ENCODE measurements at places on chromosomes 6 and 20.

- DNase-seq = no peak
These were observed 9.7 kb upstream of the SLCO4A1 start for GRCh38 chr20:62632575-62633090.

DNA sequence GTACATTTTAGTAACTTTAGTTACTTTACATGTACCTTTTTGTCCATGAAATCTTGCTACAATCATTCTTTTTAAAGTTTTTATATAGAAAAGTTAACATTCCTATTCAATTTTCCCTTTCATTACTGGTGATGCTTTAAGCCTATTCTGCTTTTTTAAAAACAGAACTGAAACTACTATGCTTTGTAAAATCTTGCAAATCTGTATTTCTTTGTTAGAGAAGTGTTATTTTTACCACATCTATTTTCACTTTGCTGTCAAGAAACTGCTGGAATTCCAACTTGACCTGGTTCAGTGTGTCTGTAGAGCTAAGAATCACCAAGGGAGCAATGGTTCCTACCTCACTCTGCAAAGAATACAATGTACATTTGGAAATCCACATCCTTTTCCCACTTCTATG is 21.8 kb upstream of the SAMD5 start:
- no peak for DNase-seq

- DNase-seq = no peak
These were observed 556 bp upstream of the YWHAB start for GRCh38 chr20:44884907-44885391.

DNA sequence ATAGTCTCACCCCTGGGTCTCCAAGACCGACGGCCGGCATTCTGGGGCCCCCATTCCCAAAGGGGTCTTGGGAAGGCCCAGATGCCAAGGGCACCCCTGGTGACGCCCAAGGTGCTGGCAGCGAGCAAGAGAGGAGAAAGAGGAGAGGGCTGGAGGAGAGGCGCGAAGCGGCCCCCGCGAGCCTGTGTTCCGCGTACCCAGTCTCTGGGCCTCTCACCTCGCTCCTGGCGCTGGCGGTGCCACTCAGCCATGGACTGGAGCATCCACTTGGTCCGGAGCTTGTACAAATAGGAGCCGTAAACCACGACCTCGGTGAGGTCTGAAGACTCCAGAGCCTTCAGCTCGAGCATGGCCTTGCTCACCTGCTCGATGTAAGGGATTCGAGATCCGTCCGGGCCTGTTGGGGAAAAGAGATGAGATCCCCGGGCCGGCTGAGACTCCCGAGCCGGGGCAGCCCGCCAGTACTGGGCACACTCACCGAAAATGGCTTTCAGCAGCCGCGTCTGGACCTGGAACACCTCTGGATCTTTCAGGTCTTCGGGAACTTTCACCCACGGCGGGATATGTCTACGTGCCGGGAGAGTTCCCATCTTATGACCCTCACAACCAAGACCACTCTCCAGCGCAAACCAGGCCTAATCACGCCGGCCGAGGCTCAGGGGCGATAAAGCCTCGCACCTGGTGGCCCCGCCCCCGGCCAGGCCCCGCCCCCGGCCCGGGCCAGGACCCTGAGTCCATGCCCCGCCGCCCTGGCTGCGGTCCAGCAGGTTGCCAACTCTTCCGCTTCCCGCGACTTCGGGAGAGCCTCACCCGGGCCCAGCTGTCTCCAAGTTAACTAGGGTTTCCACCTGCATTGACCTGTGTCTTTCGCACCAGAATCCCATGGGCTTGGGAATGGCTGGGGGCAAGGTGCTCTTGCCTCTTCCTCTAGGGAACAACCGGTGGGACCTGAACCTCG is at the start of gene DPPA5:
Gene DPPA5, minus strand, starts transcription at position 641 of the 958 bp plus-strand sequence. Its CDS starts 51 bp downstream, at position 590.
- DNase-seq = no peak

DNA sequence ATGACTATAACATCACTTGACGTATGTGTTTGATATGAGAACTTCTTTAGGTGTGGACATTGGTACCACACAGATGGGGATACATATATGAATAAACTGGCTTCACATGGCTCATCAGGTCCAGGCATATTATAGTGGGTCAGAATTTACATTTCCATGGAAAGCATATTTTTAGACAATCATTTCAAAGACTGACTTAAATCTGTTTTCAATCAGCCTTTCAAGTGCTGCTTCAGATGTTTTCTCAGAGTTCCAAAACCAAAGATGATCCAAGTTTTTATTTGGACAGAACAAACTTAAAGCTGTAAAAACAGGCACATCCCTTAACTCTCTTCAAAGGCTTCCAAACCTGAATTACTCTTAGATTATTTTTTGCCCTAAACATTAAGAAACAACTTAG is 88.1 kb downstream of the PRSS35 start:
- DNase-seq = no peak

- no peak for DNase-seq
These were observed 215.9 kb upstream of the AGPAT4 start for GRCh38 chr6:161489626-161490306.

GRCh38 chr6:45044510-45045252 is 283.4 kb upstream of the RUNX2 start:
- no peak for DNase-seq
